ENCODE measurements at places on chromosomes 6 and 20. TPM values are rescaled to one million over a fixed set of nuclear protein-coding genes. Genes with fewer than 3 reads are reported as not detected.

GRCh38 chr6:157511682-157512381 lies 130.8 kb downstream of the ZDHHC14 start:
- H3K4me1 ChIP-seq = peaks cover 19% of the 10 kb centered on the region
- H3K27me3 ChIP-seq = no peaks in the 10 kb centered on the region
- no peaks in the 10 kb centered on the region for H3K36me3 ChIP-seq

- H3K36me3 ChIP-seq = no peaks in the 10 kb centered on the region
- H3K27me3 ChIP-seq = no peaks in the 10 kb centered on the region
- H3K27ac ChIP-seq = no peak overlapping the region
- no peaks in the 10 kb centered on the region for H3K4me1 ChIP-seq
Observed at GRCh38 chr6:112701201-112701600, 354.1 kb downstream of the RFPL4B start.

SYCP2 gene
- 1.1 TPM for total RNA-seq

- DNase-seq = no peak
- H3K27me3 ChIP-seq = no peaks in the 10 kb centered on the region
- H3K4me1 ChIP-seq = no peaks in the 10 kb centered on the region
- H3K4me3 ChIP-seq = no peak overlapping the region
- no peak overlapping the region for H3K27ac ChIP-seq
Observed at GRCh38 chr6:1884313-1884712, 274.6 kb downstream of the FOXC1 start.

GABRR1 gene
- 0.15 TPM for total RNA-seq

DNA sequence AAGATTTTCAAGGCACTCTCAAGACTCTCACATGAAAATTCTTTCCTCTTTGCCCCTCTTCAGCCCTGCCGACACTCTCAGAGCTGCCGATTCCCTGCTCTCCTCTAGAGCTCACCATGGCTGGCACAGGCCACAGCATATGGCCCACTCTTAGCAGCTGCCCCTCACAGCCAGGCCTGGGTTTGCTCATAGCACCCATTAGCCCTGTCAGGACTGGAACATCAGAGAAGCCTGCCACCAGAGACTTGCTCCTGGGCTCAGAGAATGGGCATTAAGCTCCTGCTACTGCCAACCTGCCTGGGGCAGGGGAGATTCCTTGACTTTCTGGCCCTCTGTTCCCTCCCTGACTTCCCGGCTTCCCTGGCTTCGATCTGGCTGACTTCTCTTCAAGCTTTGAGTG lies 96.7 kb downstream of the LRFN2 start:
- H3K4me1 ChIP-seq = no peaks in the 10 kb centered on the region
- no peaks in the 10 kb centered on the region for H3K27me3 ChIP-seq
- no peak for DNase-seq
- H3K4me3 ChIP-seq = no peak overlapping the region
- no peaks in the 10 kb centered on the region for H3K36me3 ChIP-seq
- no peak overlapping the region for H3K27ac ChIP-seq

- no peaks in the 10 kb centered on the region for H3K36me3 ChIP-seq
- H3K27ac ChIP-seq = peak overlapping the region; percentile 63
- H3K4me1 ChIP-seq = peaks cover 37% of the 10 kb centered on the region
- peak; percentile 97 for DNase-seq
- no peak overlapping the region for H3K4me3 ChIP-seq
Observed at GRCh38 chr20:835608-836045, 2.1 kb downstream of the FAM110A start.

SPATS1 gene
- total RNA-seq = not detected

GRCh38 chr20:19451923-19452295 lies 239.5 kb downstream of the SLC24A3 start:
- no peak overlapping the region for H3K4me3 ChIP-seq
- DNase-seq = no peak
- peaks cover 47% of the 10 kb centered on the region for H3K4me1 ChIP-seq
- no peaks in the 10 kb centered on the region for H3K36me3 ChIP-seq
- peak overlapping the region; percentile 75 for H3K27ac ChIP-seq
- no peaks in the 10 kb centered on the region for H3K27me3 ChIP-seq

DNA sequence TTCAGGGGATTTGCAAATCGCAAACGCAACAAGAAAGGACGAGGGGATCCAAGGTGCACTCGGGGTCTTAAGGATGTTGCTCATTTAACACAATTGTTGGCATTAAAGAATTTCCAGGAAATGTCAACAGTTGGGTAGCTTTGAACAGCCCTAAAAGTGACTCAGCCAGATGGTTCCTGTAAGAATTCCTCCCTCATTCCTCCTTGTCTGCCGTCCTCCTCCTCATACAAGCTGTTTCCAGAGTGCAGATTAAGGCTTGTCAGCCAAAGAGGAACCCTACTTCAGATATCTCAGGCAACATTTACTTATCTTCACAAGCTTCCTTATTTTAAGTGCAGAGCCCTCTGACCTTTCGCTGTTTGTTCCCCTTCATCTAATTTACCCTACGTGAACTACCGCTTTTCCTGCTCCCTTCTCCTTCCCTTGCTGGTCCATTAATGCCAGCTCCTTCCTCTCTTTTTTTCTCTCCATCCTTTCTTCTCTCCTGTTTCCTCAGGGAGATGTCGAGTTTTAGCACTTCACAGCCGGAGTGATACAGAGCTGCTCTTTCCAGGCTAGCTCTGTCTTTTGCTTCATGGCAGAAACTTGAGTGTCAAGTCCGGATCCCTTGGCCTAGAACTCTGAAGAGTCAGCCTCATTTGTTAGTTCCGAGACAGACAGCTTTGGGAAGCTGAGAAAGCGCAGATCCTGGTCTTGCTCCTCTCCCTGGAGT lies 26.1 kb upstream of the TBC1D7 start:
- H3K27ac ChIP-seq = peak overlapping the region; percentile 19
- no peak for DNase-seq
- no peaks in the 10 kb centered on the region for H3K36me3 ChIP-seq
- no peak overlapping the region for H3K4me3 ChIP-seq
- H3K4me1 ChIP-seq = peaks cover 10% of the 10 kb centered on the region

DNA sequence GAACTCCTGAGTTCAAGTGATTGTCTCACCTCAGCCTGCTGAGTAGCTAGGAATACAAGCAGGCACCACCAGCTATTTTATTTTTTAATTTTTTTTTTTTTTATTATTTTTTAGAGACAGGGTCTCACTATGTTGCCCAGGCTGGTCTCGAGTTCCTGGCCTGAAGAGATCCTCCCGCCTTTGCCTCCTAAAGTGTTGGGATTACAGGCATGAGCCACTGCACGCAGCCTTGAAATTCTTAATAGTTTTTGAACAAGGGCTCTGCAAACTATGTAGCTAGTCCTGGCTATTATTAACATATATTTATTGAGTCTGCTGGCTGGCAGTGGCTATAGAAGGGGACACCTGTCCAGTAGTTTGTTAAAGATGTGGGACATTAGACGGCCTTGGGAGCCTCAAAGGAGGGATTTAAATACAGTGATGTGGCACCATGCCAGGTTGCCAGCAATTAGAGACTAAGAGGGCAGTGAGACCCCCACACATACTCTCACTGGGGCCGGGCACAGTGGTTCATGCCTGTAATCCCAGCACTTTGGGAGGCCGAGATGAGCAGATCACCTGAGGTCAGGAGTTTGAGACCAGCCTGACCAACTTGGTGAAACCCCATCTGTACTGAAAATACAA lies 21.1 kb upstream of the TAF8 start:
- no peak for DNase-seq
- no peak overlapping the region for H3K27ac ChIP-seq

DNA sequence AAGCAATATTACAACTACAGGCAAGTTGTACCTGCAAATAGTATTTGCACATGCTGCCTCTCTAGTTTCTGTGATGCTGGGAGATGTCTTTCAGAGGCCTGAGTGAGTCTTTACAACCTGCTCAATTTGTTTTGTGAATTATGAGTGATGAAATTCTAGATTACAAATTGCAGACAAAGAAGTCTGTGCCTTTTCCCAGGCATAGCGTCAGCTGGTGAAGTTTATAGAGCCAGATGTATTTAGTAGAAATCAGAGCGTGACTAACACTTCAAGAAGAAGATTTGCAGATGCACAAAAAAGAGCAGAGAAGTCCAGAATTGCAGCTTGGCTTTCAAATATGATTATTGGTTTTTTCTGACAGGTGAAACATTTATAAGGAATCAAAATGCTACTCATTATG lies 289.9 kb downstream of the PLCB1 start:
- no peak overlapping the region for H3K27ac ChIP-seq
- no peaks in the 10 kb centered on the region for H3K36me3 ChIP-seq
- peaks cover 13% of the 10 kb centered on the region for H3K4me1 ChIP-seq
- DNase-seq = no peak
- H3K27me3 ChIP-seq = no peaks in the 10 kb centered on the region

PCK1 gene
- total RNA-seq = 0.63 TPM

- H3K36me3 ChIP-seq = no peaks in the 10 kb centered on the region
- no peak overlapping the region for H3K27ac ChIP-seq
- no peak overlapping the region for H3K4me3 ChIP-seq
- DNase-seq = no peak
Observed at GRCh38 chr20:39082622-39083398, 120.7 kb downstream of the DHX35 start.

MED20 gene
- 13.6 TPM for total RNA-seq

CALHM6 gene
- not detected for total RNA-seq

DNA sequence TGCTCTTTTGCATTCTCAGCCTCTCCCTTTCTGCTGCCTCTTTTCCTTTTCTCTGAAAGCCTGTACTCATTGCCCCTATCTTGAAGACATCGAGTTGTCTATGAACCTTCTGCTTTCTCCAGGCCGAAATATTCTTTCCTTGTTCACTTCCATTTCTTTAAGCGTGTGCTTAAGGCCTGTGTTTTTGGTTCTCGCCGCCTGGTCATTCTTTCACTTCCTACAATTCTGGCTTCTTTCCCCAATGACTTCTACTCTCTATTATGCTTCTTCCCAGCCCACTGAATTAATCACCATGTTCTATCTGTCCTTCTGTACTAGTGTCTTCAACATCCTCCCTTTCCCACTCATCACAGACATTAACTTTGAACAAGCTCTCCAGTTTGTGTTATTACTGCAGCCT lies 69.6 kb downstream of the C6orf52 start:
- DNase-seq = no peak
- no peaks in the 10 kb centered on the region for H3K4me1 ChIP-seq
- H3K36me3 ChIP-seq = no peaks in the 10 kb centered on the region
- H3K4me3 ChIP-seq = no peak overlapping the region

- no peak overlapping the region for H3K27ac ChIP-seq
- H3K27me3 ChIP-seq = no peaks in the 10 kb centered on the region
- no peak overlapping the region for H3K4me3 ChIP-seq
- peaks cover 10% of the 10 kb centered on the region for H3K4me1 ChIP-seq
- H3K36me3 ChIP-seq = no peaks in the 10 kb centered on the region
Observed at GRCh38 chr20:8427419-8428040, 295.5 kb downstream of the PLCB1 start.

All from psoas muscle (tissue), 8 donors.